ENCODE measurements at places on chromosomes 7 and 10.

GRCh38 chr10:18312374-18313139 lies 172.3 kb downstream of the CACNB2 start:
- no peak for DNase-seq

- no peak for DNase-seq
Observed at GRCh38 chr10:95789902-95790301, 33.9 kb downstream of the ENTPD1 start.

DNA sequence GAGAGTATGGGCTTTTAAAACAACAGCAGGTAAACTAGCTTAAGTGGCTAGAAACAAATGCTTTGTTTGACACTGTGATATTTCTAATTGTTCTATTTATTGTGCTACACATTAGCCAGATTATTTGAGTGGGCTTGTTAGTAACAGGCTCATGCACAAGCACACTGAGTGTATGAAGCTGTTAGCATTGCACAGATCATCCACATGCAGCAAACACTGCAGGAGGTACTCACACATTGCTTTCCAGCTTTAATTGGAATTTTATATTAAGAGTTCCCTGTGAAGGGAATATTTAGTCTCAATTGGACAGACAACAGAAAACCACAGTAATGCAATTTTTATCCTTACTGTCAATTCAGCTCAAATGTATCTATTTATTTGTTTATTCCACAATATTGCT lies 92.9 kb upstream of the ZNF804B start:
- no peak for DNase-seq

GRCh38 chr10:116985611-116986010 lies 19.4 kb downstream of the SHTN1 start:
- DNase-seq, result no peak

DNA sequence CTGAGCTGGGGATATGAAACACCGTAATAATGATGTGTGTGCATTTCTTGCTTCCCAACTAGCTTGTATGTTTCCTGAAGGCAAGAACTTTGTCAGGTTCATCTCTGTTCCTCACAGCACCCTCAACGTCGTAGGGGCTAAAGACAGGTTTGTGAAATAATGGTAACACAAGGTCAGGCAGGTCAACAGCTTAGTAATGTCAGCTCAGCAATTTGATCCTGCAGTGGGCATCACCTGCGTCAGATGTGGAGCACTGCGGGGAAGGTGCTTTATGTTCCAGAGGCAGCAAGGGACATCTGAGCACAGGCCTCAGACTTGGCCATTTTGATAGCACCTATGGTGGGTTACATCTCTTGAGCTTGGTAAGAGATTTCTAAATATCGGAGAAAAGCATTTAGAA lies 51.8 kb upstream of the BTBD16 start:
- DNase-seq, result no peak

- DNase-seq, result no peak
Observed at GRCh38 chr7:88201305-88201704, 18.5 kb downstream of the SRI start.

GRCh38 chr7:80791509-80791929 lies 127.3 kb downstream of the SEMA3C start:
- no peak for DNase-seq

- DNase-seq, result no peak
Observed at GRCh38 chr7:55299273-55299967, 65.7 kb upstream of the LANCL2 start.

Data from Right ventricle myocardium inferior (tissue), 1 donor.